ENCODE measurements at places on chromosomes 7 and 10. TPM values are rescaled to one million over a fixed set of nuclear protein-coding genes. Genes with fewer than 3 reads are reported as not detected.

The KAZALD1 gene
- total RNA-seq = 0.55 TPM

DNA sequence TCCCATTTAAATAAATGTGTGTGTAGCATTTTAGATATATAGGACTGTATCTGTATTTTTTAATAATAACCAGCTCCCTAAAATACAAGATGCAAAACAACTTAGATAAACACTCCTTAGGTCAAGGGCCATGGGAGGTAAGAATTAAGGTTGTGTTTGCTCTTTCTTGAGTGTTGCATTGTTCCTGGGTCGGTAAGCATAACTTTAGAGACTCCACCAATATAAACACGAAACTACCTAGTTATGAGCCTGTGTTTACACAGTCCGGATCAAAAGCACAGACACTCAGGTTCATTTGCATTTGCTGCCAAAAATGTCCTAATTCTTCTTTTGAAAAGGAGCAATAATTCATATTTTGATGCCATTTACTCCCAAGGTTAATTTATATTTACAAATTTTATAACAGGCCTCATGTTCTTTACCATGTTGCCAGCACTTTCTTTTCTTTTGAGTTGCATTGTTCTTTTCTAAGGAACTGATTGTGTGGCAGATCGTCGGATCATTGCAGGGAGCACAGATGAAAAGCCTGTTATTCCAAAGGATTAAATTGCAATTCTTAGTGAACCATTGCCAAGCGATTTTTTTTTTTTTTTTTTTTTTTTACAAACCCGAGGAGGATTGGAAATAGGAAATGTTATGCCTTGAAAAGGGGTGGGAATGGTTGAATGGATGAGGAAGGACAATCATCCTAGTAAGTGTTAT lies 45.8 kb upstream of the GLCCI1 start:
- no peaks in the 10 kb centered on the region for H3K27me3 ChIP-seq
- no peaks in the 10 kb centered on the region for H3K36me3 ChIP-seq
- H3K4me3 ChIP-seq = no peak overlapping the region
- no peak for DNase-seq

DNA sequence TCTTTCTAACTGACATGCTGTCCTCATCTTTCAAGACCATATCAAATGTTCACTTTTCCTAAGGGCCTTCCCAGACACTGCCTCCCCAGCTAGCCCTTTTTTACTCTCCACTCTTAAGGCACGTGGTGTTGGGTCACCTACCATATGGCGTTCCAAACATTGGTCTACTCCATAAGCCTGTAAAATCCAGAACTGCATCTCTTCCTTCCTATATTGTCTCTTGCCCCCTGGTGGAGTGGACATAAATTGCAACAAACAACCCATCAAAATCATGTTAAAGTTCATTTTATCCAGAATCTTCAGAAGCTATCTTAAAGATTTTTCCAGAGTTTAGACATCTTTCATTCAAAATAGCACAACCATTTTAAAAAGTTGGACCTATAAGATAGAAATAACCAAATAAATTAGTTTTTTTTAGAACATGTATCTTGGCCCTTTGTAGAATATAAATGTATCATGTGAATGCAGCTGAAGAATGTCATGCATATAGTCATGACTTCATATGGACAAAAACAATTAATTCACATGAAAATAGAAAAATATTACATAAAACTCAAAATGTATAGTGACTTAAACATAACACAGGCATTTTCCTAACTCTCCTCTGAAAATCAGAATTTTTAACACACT lies 180.6 kb upstream of the CHRM2 start:
- no peak for DNase-seq
- H3K36me3 ChIP-seq = no peaks in the 10 kb centered on the region
- no peak overlapping the region for H3K4me3 ChIP-seq
- H3K4me1 ChIP-seq = no peaks in the 10 kb centered on the region
- H3K27me3 ChIP-seq = no peaks in the 10 kb centered on the region
- no peak overlapping the region for H3K27ac ChIP-seq

DNA sequence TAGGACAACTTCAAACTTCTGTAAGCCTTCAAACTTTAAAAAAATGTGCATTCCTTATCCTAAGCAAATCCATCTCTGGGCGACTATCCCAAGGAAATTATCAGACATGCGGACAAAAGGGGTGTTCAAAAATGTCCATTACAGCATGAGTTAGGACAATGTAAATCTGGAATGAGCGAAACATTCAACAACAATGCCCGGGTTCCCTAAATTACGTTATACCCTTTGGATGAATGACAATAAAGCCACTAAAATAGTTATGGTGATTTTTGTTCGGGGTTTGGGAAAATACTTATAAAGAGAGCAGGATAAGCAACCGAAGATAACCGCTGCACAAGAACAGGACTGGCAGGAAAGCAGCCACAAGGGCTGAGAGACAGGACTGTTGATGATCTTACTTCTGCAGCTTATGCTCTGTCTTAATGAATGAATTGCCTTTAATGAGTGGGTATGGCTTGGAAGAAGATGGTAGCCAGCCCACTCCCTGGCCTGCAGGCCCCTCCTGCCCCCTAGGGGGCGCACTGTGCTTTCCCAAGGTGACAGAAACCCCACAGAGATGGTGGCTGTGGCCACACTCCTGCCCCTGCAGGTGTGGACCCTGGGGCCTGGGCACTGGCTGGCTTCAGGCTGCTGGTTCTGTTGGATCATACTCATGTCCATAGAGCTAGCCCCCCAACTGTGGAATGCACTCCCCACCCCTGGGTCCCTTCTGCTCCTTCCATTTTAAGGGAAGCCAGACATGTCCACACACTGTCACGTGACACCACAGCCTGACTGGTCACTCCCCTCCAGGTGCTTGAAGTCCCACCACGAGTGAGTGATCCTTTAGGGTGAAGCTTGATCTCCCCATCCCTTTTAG lies 45.0 kb downstream of the ZCCHC24 start:
- no peaks in the 10 kb centered on the region for H3K36me3 ChIP-seq
- peak; percentile 40 for DNase-seq
- no peaks in the 10 kb centered on the region for H3K27me3 ChIP-seq
- no peak overlapping the region for H3K27ac ChIP-seq

All from activated CD4-positive, alpha-beta T cell treated with anti-CD3 and anti-CD28 coated beads, Interleukin-2, amount 10 ng/mL, durations not matched to agents 7 days and 5 days (primary cell).